ENCODE measurements at places on chromosomes 5 and 9. TPM values are rescaled to one million over a fixed set of nuclear protein-coding genes. Genes with fewer than 3 reads are reported as not detected.

TAF1L gene
- under 0.01 TPM for total RNA-seq

ISCA1 gene
- total RNA-seq = 16.2 TPM

PCDHA13 gene
- total RNA-seq = not detected

CLIC3 gene
- total RNA-seq = 12.7 TPM

CTSL gene
- 309 TPM for total RNA-seq

EGFLAM gene
- total RNA-seq = 10.1 TPM

TAS2R1 gene
- not detected for total RNA-seq

SUB1 gene
- 123 TPM for total RNA-seq

ANXA2R gene
- 3.4 TPM for total RNA-seq

LRRC14B gene
- not detected for total RNA-seq

NME5 gene
- total RNA-seq = not detected

CYFIP2 gene
- total RNA-seq = 15.3 TPM

POLR3G gene
- 1.1 TPM for total RNA-seq

LCN15 gene
- total RNA-seq = not detected

FGF10 gene
- not detected for total RNA-seq

DOCK2 gene
- total RNA-seq = 3.5 TPM

ADRB2 gene
- total RNA-seq = 2.3 TPM

ADCY2 gene
- total RNA-seq = not detected

RNF224 gene
- not detected for total RNA-seq

FSTL4 gene
- 0.14 TPM for total RNA-seq

GABBR2 gene
- total RNA-seq = 8.3 TPM

HTR1A gene
- not detected for total RNA-seq

ATP10B gene
- not detected for total RNA-seq

IL3 gene
- not detected for total RNA-seq

FBP2 gene
- total RNA-seq = not detected

DBH gene
- not detected for total RNA-seq

MRNIP gene
- 6.6 TPM for total RNA-seq

LCN6 gene
- total RNA-seq = not detected

NR5A1 gene
- total RNA-seq = not detected

RXRA gene
- 17.5 TPM for total RNA-seq

TMEM171 gene
- 5.5 TPM for total RNA-seq

FAM153A gene
- total RNA-seq = not detected

CDH9 gene
- not detected for total RNA-seq

TAF11L5 gene
- not detected for total RNA-seq

PCDHGA7 gene
- total RNA-seq = 4.3 TPM

PCDHGA10 gene
- 14.0 TPM for total RNA-seq

BTNL8 gene
- total RNA-seq = not detected

GPR150 gene
- total RNA-seq = under 0.01 TPM

CCL28 gene
- total RNA-seq = 4.2 TPM

PLPP7 gene
- total RNA-seq = 4.3 TPM

CCL27 gene
- not detected for total RNA-seq

All from placental pericyte (primary cell).